Tibial nerve (tissue), 4 donors: ENCODE measurements at places on chromosomes 12 and 14. TPM values are rescaled to one million over a fixed set of nuclear protein-coding genes. Genes with fewer than 3 reads are reported as not detected.

TRPV4 gene
- total RNA-seq, result 0.44 TPM

- no peaks in the 10 kb centered on the region for H3K27me3 ChIP-seq
- peaks cover 16% of the 10 kb centered on the region for H3K4me1 ChIP-seq
- DNase-seq, result no peak
- no peak overlapping the region for H3K4me3 ChIP-seq
Measured at GRCh38 chr12:79929065-79929464, 5.8 kb downstream of the PPP1R12A start.

DNA sequence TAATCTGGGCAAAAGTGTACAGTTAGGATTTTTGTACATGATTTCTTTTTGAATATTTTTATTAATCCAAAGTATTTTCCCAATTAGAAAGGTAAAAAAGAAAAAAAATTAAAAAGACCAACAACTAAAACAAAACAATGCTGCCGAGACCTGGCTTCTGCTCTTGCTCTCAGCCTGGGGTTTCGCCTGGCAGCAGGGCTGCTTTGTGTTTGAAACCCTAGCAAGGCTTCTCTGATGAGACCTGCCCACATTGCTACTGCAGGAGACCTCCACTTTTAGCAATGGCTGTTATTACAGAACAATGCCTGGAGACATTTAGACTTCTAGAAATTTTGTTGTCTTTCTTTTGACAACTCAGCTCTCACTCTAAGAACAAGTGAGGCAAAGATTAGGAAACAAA is 1153.0 kb upstream of the TMEM132C start:
- no peaks in the 10 kb centered on the region for H3K27me3 ChIP-seq
- H3K4me3 ChIP-seq, result no peak overlapping the region
- no peaks in the 10 kb centered on the region for H3K36me3 ChIP-seq
- H3K27ac ChIP-seq, result no peak overlapping the region
- H3K4me1 ChIP-seq, result no peaks in the 10 kb centered on the region
- DNase-seq, result no peak

PLD4 gene
- not detected for total RNA-seq

- H3K36me3 ChIP-seq, result no peaks in the 10 kb centered on the region
- DNase-seq, result no peak
Measured at GRCh38 chr12:132185705-132186104, 41.4 kb downstream of the NOC4L start.

KRT6C gene
- total RNA-seq, result not detected

DNA sequence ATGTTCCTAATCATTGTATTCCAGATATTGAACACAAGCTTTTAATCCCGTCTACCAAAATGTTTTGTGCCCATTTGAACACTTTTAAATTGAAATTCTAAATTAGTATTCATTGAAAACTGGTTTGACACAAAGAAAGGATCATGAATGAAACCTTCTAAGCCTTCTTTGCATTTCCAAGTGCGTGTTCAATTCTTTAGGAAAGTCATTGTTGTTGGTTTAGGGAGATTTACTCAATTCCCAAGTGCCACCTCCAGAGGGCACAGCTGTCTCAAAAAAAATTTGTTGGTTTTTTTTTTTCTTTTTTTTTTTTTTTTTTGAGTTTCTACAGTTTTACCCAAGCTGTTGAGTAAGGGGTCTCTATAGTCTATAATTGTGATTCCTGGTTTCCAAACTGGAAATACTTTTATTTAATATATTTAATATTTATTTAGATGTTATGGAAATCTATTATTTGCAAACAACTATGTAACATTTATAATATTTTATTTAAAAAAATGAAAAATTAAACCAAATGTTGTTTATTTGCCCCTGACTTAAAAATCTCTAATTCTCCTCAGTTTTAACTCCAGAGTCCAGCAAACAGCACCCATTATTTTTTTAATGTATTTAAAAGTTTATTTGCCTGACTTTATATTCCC is 79.9 kb downstream of the NEDD1 start:
- no peak for DNase-seq
- H3K4me1 ChIP-seq, result no peaks in the 10 kb centered on the region
- H3K27me3 ChIP-seq, result no peaks in the 10 kb centered on the region
- no peaks in the 10 kb centered on the region for H3K36me3 ChIP-seq

CLEC4C gene
- not detected for total RNA-seq

- no peak for DNase-seq
- peaks cover 95% of the 10 kb centered on the region for H3K4me1 ChIP-seq
- H3K27ac ChIP-seq, result peak overlapping the region; percentile 84
- H3K27me3 ChIP-seq, result no peaks in the 10 kb centered on the region
Measured at GRCh38 chr12:108307006-108307405, 32.1 kb downstream of the CMKLR1 start.

ITGB7 gene
- 10.7 TPM for total RNA-seq

- DNase-seq, result no peak
- no peaks in the 10 kb centered on the region for H3K36me3 ChIP-seq
- no peak overlapping the region for H3K27ac ChIP-seq
- no peaks in the 10 kb centered on the region for H3K4me1 ChIP-seq
Measured at GRCh38 chr12:67057072-67057471, 212.1 kb upstream of the CAND1 start.

GRCh38 chr14:79337761-79338160 is 873.5 kb downstream of the DIO2 start:
- no peak overlapping the region for H3K4me3 ChIP-seq
- no peaks in the 10 kb centered on the region for H3K27me3 ChIP-seq
- H3K4me1 ChIP-seq, result peaks cover 7% of the 10 kb centered on the region
- peak overlapping the region; percentile 62 for H3K27ac ChIP-seq
- H3K36me3 ChIP-seq, result no peaks in the 10 kb centered on the region

WBP11 gene
- total RNA-seq, result 18.2 TPM

BEST3 gene
- not detected for total RNA-seq

DNA sequence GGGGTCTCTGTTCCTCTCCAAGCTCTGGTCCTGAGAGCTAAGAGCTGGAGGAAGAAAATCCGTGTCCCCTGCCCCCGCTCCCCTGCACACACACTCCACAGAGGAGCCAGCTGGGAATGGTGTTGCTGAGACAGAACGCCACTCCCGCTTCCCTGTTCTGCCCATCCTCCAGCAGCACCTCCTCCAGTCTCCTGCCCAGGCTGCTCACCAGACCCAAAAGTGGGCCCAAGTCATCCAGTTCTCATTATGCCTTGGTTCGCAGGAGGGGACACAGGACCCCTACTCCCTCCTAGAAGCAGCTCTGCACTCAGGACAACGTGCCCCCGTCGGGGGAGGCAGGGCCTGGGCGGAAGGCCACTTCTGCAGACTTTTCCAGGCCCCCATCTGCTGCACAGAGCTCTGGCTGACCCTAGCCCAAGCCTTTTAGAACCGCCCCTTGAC is 830 bp upstream of the TRMT61A start:
- peak overlapping the region; percentile 94 for H3K27ac ChIP-seq
- DNase-seq, result no peak
- no peaks in the 10 kb centered on the region for H3K4me1 ChIP-seq

DNA sequence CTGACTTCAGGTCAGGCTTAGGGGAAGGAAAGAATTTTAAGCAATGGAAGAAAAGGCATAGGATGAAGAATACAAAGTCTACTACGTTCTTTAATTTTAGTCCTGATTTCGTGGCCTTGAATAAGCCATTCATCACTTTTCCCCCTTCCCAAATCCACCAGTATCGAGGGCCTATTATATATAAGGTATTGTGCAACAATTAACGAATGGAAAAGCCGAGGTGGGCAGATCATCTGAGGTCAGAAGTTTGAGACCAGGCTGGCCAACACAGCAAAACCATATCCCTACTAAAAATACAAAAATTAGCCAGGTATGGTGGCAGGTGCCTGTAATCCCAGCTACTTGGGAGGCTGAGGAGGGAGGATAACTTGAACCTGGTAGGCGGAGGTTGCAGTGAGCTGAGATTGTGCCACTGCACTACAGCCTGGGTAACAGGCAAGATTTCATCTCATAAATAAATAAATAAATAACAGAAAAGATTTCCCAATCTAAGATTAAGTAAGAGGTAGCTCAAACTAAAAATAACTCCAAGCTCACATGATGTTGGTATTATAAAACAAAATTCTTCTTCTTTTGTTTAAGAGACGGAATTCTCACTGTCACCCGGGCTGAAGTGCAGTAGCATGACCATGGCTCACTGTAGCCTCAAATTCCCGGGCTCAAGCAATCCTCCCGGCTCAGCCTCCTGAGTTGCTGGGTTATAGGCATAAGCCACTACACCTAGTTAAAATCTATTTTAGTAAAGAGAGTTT is 58.3 kb upstream of the NR2C1 start:
- H3K36me3 ChIP-seq, result peaks cover 16% of the 10 kb centered on the region
- no peaks in the 10 kb centered on the region for H3K4me1 ChIP-seq
- H3K27ac ChIP-seq, result peak overlapping the region; percentile 15

- H3K27me3 ChIP-seq, result no peaks in the 10 kb centered on the region
- H3K4me3 ChIP-seq, result no peak overlapping the region
- H3K36me3 ChIP-seq, result no peaks in the 10 kb centered on the region
Measured at GRCh38 chr12:18250313-18250916, 10.9 kb upstream of the PIK3C2G start.

- no peak for DNase-seq
- no peaks in the 10 kb centered on the region for H3K36me3 ChIP-seq
Measured at GRCh38 chr14:64868379-64868778, 11.3 kb downstream of the SPTB start.

- no peaks in the 10 kb centered on the region for H3K4me1 ChIP-seq
- DNase-seq, result no peak
- H3K27ac ChIP-seq, result no peak overlapping the region
- H3K27me3 ChIP-seq, result no peaks in the 10 kb centered on the region
- H3K36me3 ChIP-seq, result peaks cover 20% of the 10 kb centered on the region
Measured at GRCh38 chr12:31950088-31950487, 9.1 kb upstream of the RESF1 start.

GRCh38 chr12:124507188-124508109 is 60.0 kb downstream of the NCOR2 start:
- no peaks in the 10 kb centered on the region for H3K36me3 ChIP-seq
- H3K4me1 ChIP-seq, result peaks cover 98% of the 10 kb centered on the region
- peak; percentile 61 for DNase-seq

GRCh38 chr12:24246934-24247333 is 297.5 kb upstream of the SOX5 start:
- no peaks in the 10 kb centered on the region for H3K36me3 ChIP-seq
- H3K27me3 ChIP-seq, result no peaks in the 10 kb centered on the region
- H3K27ac ChIP-seq, result no peak overlapping the region
- no peak overlapping the region for H3K4me3 ChIP-seq
- DNase-seq, result no peak
